Skin of body (tissue), 3 donors: ENCODE measurements at places on chromosomes 7 and 10.

- no peak for DNase-seq
These were observed 206.0 kb upstream of the SH2B2 start for GRCh38 chr7:102080434-102081243.

- no peak for DNase-seq
These were observed 27.8 kb downstream of the NKX2-3 start for GRCh38 chr10:99560277-99561126.

DNA sequence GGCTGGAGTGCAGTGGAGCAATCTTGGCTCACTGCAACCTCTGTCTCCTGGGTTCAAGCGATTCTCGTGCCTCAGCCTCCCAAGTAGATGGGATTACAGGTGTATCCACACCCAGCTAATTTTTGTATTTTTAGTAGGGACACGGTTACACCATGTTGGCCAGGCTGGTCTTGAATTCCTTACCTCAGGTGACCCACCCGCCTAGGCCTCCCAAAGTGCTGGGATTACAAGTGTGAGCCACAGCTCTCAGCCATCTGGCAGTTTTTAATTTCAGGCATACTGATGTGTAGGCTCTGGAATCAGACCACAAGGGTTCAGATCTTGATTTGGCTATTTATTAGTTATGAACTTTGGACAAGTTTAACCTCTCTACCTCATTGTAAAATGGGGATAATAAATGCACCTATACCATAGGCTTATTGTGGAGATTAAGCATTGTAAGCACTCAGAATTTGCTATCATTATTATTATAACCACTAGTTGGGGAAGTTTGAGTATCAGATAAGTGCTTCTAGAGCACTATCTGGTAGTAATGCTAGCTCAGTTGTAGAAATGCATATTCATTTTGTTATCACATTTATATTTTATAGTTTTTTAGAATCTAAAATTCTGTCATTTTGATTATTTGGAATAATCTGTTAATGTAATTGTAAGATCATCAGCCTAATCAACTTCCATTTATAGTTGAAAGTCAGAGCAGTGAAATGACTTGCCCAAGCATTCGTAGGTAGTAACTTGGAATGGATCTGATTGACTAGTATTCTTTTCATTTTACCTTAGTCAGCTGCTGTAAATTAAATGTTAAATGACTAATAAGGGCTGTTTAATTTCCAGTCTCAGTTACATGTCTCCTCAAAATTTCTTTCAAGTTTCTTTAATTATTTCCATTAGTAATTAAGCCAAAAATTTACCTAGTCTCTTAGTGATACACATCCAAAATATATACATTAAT lies 22.5 kb downstream of the KMT2E start:
- DNase-seq, result no peak

DNA sequence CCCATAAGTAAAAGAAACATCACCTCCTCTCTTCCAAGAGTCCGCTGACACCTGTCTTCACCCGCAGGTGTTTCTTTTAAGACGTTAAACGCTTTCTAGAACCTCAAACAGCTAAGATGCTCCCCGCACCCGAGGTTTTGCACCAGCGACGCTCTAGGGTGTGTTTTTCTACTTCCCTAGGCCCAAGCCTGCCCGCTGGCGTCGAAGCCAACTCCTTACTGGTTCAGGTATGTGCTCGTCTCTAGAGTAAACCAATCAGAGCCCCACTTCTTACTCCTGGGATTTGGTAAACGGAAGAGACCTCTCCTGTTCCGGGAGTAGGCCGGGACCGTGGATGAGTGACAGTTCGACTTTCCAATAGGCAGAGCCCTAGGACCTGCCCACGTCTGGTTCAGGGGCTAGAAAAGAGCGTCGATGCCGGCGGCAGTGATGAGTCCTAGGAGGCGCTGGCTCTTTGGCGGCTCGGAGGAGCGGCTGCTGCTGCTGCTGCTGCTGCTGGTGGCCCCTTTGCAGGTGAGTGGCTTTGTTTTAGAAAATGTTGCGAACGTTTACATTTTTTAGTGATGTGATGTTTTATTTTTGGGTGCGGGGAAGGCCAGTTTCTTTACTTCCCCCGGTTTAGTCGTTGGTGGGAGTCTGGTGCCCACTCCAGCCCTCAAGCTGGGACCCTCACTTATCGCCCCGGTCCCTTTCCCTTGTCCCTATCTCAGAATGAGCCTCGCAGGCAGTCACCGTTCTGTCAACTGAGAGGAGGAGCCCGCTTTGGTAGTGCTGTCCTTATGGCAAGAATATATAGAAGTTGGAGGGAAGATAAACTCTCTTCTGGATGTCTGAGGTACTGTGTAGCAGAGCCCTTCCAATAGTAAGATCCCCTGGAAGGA lies at the start of gene BPGM:
BPGM (plus strand) TSS at position 429 of the 881 bp plus-strand sequence. CDS start 14,655 bp downstream, outside the sequence.
- DNase-seq, result peak; percentile 100
